ENCODE measurements at places on chromosomes 6 and 20. TPM values are rescaled to one million over a fixed set of nuclear protein-coding genes. Genes with fewer than 3 reads are reported as not detected.

GRCh38 chr6:146903451-146903850, 300.8 kb upstream of the STXBP5 start:
- no peak for DNase-seq

GRCh38 chr6:147507162-147508041, 1.1 kb upstream of the SAMD5 start:
- DNase-seq: no peak

DNA sequence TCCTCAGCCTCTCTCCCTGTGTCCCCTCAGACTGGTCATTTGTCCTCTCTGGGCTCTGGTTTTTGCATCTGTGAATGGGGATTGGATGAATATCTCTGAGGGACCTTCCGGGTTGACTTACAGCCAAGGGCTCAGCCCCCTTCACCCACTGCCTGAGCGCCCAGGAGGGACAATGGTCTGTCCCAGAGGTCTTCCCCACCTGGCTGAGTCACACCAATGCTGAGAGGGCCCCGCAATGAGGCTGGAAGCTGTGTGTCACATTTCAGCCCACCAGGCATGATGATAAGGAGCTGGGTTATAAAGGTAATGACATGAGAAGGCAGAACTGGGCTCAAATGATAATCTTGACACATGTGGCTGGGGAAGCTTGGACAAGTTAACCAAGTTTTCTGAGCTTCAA, 70.5 kb downstream of the TOX2 start:
- DNase-seq: no peak

DNA sequence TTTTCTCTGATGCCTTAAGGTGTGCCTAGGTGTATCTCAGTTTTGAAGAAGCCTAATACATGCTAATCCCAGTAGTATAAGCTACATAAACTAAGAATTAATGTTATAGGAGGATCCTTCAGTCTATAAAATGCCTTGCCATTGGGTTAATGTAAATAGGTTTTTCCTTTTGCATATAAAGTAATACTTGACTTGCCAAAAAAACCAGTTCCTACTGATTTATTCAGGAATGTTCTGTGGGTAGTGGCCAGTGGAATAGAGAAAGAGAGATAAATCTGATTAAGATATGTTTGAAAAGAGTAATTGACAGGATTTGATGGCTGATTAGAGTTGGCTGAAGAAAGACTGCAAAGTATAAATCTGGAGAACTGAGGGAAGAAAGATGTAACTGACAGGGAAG, 273.4 kb downstream of the ZFAND3 start:
- DNase-seq: no peak

DNA sequence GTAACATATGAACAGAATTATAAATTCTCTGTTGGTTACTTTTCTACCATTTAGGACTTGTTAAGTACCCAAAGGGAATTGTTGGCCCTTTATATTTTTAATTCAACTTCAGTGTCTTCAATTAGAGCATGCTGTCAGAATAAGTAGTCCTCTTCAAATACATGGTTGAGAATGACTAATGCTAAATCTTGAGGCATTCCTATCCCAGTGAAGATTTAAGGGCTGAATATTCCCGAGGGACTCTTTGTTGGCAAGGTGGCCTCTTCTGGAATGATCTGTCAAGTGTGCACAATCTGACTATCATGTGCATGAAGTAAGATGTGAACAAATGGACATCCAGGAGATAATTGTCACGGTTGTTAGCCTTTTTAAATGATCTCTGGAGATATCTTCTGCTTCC, 421.7 kb downstream of the BMP2 start:
- no peak for DNase-seq

GRCh38 chr6:105487040-105487790, 84.3 kb upstream of the PREP start:
- no peak for DNase-seq

DNA sequence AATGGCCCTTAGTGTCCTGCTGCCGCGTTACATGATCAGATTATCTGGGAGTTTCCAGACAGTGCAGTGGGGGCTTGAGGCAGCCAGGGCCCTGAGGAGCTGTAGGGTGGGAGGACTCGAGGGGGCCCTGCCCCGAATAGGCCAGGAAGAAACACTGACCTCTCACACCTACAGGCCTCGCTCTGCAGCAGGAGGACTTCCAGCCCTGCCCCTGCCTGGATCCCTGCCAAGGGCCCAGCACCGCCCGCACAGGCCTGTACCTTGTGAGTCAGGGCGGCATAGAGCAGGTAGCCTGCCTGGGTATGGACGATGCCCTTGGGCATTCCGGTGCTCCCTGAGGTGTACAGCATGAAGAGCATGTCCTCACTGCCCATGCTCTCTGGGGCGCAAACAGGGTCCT, 30.1 kb upstream of the APMAP start:
- DNase-seq: no peak

DNA sequence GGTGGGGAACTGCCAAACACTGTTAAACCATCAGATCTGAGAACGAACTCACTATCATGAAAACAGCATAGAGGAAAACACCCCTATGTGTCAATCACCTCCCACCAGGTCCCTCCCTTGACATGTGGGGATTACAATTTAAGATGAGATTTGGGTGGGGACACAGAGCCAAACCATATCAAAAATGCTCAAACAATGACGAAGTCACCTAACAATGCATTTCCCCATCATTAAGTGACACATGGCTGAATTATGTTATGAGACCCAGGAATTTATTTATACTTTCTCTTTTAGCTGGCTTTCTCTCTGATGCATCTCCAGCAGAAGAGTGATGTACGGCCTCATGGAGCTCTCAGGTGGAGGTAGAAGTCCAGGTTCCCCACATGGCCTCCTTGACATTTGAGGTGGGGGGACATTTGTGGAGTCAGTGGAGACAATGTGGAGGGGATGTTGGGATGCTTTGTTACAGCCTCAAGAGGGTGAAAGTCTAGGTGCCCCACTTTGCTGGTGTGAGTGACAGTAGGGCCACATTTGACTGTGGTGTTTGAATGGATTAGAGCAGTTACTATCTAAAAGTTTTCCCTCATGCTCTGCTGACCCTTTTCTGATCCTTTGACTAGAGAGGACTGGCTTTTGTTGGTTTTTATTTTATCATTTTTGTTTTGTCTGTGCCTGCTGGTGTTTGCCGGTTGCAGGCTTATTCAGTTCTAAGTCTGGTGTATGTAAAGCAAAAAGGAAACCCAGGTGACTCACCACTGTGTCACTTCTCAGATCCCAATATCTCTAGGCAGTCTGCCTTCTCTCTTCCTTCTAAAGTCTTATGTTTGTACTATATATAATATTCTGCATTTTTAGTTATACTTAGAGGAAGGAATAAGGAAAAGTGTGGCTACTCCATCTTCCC, 18.5 kb upstream of the DCBLD1 start:
- DNase-seq: no peak

DNA sequence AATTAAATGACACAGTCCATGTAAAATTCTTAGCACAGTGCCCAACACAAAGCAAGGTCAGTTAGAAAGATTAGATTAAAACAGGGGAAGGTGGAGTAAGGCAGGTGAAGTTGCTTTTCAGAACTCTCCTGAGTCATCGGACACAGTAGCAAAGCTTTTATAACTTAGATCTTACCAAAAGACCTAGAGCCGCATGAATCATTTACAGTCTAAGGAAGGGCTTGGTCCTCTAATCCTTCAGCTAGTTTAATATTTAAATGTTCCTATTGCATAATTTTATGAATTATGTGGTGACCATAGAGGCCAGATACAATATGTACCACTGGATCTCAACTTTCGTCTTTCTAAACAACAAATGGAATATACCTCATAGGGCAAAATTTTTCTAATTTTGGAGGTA, 202.1 kb upstream of the SNX9 start:
- DNase-seq: no peak

DNA sequence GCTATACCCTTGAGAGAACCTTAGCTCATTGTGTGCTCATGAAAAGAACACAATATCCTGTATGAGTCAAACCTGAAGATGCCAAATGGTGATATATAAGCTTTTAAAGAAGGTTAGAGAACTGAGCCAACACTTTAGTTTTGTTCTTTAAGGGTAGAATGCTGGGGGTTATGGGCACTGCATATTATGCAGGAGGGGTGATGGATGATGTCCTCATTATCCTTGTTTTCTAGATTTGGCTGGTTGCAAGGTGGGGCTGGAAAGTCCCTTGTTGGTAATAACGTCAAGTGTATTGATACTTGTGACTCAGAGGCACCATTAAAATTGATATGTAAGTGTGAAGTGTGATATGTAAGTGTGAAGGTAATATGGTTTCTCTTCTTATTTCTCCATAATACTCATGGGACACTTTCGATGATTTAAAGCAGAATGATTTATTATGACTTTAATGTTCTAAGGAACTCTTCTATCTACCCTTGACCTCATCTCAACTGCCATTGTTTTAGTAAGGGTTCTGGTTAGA, 113.7 kb upstream of the DTNBP1 start:
- DNase-seq: no peak

GRCh38 chr6:105492706-105493673, 90.1 kb upstream of the PREP start:
- no peak for DNase-seq

- no peak for DNase-seq
Observed at GRCh38 chr6:169287675-169288074, 34.0 kb upstream of the THBS2 start.

GRCh38 chr6:106000935-106001334, 85.2 kb upstream of the PRDM1 start:
- DNase-seq: no peak

- peak; percentile 24 for DNase-seq
Observed at GRCh38 chr6:132750455-132751248, 7.1 kb downstream of the VNN2 start.

DNA sequence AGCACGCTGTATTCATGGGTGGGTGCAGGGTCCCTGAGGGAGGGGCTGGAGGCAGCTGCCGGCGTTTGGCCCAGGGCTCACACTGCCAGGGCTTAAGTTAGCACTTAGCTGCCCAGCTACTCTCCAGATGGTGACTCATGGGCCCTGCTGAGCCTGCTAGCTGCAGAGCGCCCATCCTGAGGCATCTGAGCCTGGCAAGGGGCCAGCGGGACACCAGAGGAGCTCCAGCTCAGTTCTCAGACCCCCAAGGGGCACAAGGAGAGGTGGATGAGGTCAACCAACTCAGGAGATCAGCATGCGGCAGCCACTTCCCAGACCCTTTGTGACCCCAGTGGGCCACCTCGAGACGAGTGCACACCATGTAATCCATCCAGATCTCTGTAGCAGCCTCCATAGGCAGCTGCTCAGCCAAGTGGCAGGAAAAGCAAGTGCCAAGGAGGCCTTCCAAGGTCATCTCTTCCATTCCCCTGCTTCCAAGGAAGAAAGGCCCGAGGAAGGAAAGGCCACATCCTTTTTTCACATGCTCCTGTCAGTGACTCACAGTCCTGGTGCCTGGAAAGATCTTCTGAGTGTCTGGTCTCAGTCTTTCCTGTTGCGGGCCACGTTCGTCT, 35.3 kb downstream of the FOXP4 start:
- DNase-seq: no peak

DNA sequence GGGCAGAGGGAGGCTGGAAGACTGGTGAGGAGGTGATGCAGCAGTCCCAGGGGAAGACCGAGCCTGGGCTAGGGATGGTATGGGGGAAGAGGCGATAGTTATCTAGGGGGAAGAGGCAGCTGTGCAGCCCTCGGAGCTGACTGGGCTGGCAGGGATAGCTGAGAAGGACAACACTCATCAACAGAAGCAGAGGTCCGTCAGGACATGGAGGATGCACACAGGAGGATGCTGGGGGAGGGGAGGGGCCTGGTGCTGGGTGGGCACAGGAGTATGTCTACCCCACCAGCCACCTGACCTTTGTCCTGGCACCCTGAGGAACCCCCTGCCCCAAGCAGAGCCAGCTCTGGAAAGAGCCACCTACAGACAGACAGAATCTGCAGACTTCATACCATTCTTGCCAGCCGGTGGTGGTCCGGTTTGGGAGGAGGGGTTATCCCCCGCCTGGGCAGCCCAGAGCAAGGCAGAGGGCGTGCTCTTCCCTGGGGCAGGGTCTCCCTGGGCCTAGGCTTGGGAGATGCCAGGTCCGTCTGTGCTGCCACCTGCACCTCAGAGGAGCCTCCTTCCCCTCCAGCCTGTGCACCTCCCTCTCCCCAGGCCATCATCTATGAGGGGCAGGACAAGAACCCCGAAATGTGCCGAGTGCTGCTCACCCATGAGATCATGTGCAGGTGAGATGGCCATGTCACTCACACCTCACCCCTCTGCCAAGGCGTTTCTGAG, 14.9 kb downstream of the EBF4 start:
- DNase-seq: no peak

- DNase-seq: no peak
Observed at GRCh38 chr6:147752689-147753403, 244.4 kb downstream of the SAMD5 start.

DNA sequence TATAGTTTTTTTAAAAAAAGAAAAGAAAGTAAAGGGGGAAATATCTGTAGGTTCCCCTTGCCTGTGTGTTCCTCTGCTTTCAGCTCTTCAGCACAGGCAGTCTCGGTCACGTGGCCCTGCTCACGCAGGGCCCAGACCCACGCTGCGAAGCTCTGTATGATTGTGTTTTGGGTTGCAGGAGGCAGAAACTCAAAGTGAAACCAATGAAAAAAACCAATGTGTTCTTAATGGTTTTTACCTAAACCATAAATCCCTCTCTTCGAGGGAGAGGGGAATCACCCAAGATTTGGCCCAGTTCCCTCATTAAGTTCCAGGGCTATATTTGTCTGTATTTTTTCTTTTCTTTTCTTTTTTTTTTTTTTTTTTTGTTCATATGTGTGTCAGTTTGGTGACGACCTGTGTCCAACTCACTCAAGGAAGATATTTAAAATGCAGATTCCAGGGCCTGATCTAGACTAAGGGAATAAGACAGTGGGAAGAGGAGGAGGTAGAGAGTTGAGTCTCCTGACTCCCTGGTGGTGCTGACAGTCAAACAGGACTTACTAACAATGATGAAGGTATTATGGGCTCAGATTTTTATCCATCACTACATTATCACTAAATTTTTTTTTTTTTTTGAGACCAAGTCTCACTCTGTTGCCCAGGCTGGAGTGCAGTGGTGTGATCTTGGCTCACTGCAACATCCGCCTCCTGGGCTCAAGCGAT, 33.8 kb upstream of the RREB1 start:
- DNase-seq: peak; percentile 60

DNA sequence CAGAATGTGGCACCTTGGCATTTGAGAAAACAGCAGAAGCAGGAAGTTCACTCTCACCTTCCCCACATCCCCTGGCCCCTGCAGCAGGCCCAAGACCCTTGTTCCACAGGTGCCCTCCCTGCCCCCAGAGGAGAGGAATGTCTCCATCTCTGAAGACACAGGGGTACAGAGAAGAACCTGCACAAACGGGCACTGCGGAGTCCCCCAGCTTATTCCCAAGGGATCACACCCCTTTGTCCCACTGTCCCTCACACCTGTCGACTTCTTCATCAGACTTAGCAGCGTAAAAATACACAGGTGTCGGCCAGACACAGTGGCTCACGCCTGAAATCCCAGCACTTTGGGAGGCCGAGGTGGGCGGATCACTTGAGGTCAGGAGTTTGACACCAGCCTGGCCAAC, 42.9 kb upstream of the TMEM181 start:
- no peak for DNase-seq

- DNase-seq: no peak
Observed at GRCh38 chr6:69988458-69989126, 122.2 kb downstream of the COL19A1 start.

- DNase-seq: no peak
Observed at GRCh38 chr20:24647713-24648112, 178.3 kb downstream of the SYNDIG1 start.

ASIP gene
- not detected for total RNA-seq

HDGFL1 gene
- not detected for total RNA-seq

SLC22A2 gene
- total RNA-seq: not detected

C20orf141 gene
- not detected for total RNA-seq

GABRR1 gene
- not detected for total RNA-seq

GNMT gene
- 0.99 TPM for total RNA-seq

BFSP1 gene
- 0.39 TPM for total RNA-seq

ZNF831 gene
- 90.3 TPM for total RNA-seq

Data from CD4-positive, CD25-positive, alpha-beta regulatory T cell (primary cell).